ENCODE measurements at places on chromosomes 7 and 10.

DNA sequence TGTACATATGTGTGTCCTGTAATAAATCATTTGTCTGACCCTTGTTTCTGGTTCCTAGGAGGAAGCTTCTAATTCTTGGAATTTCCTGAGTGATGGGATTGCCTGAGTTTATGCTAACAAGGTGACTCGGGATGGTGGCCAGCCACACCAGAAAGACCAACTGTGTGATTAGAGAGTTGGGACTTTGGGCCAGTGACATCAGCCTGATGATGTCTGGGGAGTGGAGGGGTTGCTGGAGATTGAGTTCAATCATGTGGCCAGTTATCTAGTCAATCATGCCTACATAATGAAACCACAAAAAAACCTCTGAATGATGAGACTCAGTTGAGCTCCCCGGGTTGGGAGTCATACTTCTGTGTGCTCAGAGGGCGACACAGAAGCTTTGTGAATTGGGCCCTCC is 23.5 kb upstream of the CARD11 start:
- no peak for DNase-seq

- no peak for DNase-seq
Measured at GRCh38 chr7:14787551-14787950, 115.0 kb downstream of the DGKB start.

GRCh38 chr10:24952707-24953645 is 570 bp upstream of the PRTFDC1 start:
- DNase-seq: no peak

DNA sequence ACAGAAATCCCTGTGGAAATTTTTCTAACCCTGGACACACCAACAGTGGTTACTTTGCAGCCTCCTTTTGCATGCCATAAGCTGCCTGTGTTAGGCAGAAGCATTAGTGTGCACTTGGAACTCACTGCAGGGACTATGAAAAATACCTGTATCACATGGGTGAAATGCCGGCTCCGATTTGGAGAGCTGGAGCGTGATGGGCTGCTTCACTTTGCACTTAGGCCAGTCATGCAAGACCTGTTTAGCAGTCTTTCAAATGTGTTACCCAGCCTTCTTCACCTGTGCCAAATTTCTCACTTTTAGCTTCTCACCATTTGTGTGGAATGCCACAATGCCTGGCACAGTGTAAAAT is 11.3 kb downstream of the NCOA4 start:
- no peak for DNase-seq

GRCh38 chr7:5652829-5653228 is 128.6 kb downstream of the RNF216 start:
- DNase-seq: no peak

DNA sequence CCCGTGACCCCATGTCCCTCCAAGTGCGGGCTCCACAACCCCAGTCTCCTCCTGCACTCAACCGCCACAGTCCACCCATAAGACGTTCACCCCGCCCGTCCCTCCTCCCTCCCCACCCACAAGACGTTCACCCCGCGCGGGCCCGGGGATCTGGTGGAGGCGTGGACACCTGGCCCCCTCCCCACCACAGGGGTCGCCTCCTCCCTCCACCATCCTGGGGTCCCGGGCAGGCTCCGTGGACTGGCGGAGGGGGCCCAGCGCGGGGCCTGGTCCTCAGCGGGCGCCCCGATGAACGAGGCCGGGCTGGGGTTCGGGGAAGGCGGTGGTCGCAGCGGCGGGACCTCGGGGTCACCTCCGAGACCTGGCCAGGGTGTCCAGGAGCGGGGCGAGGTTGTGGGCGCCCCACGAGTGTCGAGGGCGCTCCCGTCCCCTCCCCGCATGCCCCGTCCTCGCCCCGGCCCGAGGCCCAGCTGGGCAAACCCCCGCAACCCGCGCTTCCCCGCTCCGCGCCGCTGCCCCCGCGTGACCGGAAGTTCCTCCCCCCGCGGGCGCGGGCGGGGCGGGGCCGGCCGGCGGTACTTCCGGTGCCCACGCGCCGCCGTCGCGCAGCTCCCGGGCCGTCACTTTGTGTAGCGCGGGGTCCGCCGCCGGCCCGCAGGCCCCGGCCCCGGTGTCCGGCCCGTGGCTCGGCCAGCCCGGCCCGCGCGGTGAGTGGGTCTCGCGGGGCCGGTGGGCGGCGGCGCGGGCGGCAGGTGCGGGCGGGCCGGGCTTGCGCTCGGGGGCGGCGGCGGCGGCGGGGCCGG is at the start of gene ZNF316:
Gene ZNF316 (plus strand): TSS at position 578 of the 803 bp plus-strand sequence. CDS start 5,092 bp downstream, outside the sequence.
- DNase-seq: no peak

GRCh38 chr10:6141296-6142151 is 52.7 kb downstream of the RBM17 start:
- no peak for DNase-seq

DNA sequence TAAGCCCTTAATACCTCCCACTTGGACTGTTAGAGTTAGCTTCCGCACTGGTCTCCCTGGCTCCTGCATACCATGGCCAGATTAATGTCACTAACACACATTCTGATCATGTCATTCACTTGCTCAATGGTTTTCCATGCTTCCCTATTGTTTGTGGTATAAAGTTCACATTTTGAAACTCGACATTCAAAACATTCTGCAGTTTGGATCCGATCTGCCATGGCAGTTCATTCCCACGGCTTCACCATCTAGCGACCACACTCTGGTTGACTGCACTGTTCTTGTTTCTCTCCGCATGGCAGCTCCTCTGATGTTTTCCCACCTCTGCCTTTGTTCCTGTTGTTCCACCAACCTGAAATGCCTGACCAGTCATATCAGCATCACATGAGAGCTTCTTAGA is 87.4 kb upstream of the WAC start:
- no peak for DNase-seq

DNA sequence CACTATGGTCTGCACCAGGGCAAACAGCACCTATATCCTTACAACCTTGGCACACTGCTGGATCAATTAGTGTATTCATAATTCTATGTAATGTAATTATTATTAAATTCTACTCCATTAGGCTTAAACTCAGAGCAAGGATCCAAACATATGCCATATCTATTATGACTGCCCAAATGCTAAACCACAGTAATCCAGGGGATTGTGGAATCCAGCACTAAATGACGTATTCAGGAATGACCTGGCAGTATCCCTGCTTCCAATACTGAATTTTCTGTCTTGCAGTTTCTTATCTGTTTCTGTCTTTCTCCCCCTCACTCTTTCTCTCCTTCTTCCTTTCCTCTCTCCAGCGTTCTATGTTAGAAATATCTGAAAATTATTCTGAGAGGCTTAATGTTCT is 16.5 kb upstream of the UBE2D1 start:
- no peak for DNase-seq

- DNase-seq: peak; percentile 48
Measured at GRCh38 chr7:73606801-73607691, 17.3 kb downstream of the MLXIPL start.

DNA sequence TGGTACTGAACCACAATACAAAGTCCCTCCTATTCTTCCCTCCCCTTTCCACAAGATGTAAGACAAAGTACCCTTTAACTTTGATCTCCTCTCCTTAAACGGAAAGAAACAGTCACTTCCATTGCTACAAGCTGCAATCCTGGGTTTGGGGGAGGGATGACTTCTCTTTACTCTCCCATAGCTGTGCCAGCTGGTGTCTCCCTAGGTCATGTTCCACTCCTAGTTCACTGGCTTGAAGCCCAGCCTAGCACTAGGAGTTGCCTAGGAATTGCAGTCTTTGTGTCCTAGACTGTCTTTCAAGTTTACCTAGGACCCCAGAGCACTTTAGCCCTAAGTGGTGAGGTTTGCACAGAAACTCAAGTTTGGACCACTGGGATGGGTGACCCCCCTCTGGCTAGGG is 311.1 kb downstream of the HPSE2 start:
- DNase-seq: no peak

DNA sequence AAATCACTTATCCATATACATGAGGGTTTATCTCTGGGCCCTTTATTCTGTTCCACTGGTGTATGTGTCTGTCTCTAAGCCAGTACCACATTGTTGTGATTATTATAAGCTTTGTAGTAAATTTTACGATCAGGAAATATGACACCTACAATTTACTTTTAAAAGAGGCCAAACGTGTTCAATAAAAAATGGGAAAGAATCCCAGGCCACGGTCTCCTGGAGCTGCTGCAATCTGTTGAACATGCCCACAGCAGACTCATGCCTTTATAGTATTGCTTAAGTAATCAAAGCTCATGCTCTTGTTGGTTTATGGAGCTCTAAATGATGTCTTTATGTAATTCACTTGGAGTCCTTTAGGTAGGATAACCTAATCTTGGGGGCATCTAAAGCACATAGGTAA is 273.0 kb downstream of the ZMYND11 start:
- DNase-seq: no peak

GRCh38 chr10:24935504-24936292 is 16.7 kb downstream of the PRTFDC1 start:
- no peak for DNase-seq

GRCh38 chr10:71660313-71660712 is 59.3 kb downstream of the C10orf105 start:
- no peak for DNase-seq

DNA sequence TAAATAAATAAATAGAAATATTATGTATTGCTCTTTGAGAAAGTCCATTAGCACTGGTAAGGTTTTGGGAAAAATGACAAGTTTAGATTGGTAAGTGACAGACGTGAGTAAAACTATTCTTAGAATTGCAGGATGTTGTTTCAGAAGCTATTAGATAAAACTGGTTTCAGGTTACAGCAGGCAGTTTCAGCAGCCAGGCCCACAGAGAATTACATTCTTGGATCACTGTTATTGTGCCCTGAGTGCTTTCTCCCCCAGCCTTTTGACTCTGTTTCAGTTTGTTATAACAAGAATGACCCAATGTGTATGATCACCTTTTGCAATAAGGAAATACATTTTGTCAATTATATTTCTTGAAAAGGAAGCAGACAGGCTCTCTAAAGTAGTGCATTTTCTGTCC is 86.5 kb downstream of the DKK1 start:
- DNase-seq: no peak

DNA sequence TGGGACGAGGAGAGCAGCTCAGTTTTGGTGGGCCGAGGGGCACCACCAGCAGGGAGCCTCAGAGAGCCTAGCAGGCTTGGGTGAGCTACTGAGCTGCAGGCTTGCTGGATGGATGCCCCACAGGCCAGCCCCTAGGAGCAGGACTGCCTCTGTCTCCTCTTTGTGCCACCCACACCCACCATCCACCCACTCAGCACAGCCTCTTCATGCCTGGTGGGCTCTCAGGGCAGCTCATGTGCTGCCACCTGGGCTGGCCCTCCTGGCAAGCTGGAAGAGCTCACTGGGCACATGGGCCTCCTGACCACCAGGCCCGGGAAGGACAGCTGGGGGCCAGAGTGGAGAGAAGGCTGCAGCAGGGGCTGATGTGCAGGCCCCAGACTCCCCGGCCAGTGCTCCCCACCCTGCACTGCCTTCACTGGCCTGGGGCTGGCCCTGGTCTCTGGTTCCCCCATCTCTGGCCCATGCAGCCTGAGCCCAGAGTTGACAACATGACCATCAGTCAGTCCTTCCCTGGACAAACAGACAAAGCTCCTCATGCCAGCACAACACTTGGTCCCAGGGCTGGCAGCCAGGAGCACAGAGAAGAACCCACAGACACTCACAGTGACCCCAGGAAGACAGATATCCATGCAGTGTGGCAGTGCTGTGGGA is 8.2 kb downstream of the RASGEF1A start:
- DNase-seq: no peak

DNA sequence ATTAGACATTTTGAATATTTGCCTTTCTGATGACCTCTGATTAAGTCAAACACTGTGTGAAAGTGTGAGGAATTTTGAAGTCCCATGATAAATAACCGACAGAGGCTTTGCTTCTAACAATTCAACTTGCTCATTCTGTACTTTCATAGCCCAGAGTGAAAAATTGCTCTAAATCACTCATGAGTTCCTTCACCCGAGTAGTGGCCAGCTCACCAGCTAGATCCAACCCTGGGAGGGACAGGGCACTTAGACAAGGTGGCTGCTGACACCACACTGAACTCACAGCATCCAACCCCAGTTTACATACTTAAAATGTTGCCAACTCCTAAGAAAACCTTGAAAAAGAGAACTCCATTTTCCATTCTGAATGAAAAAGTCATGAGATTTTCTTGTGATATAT is 80.0 kb upstream of the LYZL1 start:
- DNase-seq: no peak

- DNase-seq: no peak
Measured at GRCh38 chr10:131174651-131175540, 136.6 kb downstream of the TCERG1L start.

DNA sequence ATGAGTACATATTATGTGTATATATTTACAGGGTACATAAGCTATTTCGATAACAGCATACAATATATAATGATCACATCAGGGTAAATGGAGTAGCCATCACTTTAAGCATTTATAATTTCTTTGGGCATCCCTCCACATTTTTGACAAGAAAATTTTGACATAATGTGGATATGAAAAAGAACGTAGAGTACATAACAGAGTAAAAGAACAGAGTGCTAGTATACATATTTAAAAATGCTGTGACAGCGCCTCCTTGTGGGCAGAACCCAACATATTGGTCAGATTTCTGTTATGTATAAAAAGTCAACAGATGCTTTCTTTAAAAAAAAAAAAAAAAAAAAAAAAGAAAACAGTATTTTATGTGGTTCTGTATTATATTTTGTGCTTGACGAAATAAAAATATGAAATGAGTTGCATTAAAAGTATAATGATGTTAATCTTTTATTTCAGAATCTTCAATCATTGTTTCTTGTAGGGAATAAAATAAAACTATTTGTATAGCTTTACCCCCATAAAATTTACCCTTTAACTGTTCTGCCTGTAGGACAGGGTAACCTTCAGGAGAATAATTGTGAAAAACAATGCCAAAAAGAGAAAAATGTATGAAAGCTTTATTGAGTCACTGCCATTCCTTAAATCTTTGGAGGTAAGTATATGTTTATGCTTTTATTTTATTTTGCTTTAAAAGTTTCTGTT is 18.3 kb upstream of the HBP1 start:
- peak; percentile 65 for DNase-seq

GRCh38 chr7:64494912-64495461 is 67.9 kb downstream of the ZNF680 start:
- no peak for DNase-seq

- DNase-seq: no peak
Measured at GRCh38 chr7:142523821-142524460, 225.3 kb upstream of the PRSS1 start.

DNA sequence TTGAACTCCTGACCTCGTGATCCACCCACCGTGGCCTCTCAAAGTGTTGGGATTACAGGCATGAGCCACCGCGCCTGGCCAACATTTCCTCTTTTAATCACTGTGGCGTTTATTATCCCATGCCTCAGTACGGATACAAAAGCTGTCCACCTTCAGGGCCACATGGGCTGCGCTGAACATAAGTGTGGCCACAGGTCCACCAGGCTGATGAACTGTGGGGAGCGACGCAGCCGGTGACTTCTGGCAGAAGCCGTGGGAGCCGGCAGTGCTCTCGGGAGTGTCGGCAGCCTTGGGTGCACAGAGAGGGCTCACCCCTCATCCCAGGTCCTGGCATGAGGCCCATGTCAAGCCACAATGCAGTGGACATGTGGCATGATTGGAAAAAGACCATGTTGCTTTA is 223.6 kb downstream of the TNS3 start:
- no peak for DNase-seq

DNA sequence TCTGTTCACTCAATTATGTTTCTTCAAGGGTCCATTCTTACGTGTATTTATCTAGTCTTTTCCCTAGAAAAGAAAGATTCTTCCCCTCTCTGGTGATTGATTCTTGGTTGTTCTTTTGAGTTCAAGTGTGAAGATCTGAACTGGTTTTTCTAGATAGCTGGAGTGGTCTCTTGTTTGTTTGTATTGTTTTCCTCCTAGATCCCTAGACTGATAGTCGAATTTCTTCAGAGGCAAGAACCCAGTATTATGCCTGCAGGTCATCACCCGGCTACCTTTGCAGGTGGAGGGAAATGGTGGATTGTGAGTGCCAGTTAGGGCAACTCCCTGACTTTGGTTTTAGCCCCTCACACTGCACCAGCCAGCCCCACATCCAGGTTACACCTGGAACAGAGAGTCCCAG is 2.2 kb upstream of the RSU1 start:
- DNase-seq: no peak

Data from stimulated activated CD8-positive, alpha-beta memory T cell treated with anti-CD3 and anti-CD28 coated beads, Interleukin-7, amount 100 ng/mL, for 24 hours (primary cell).